ENCODE measurements at places on chromosomes 7 and 10.
A peak's percentile ranks its signal among the peaks of the same experiment; 100 is the strongest.

GRCh38 chr7:48111596-48111995 is 22.5 kb downstream of the UPP1 start:
- DNase-seq, result no peak

DNA sequence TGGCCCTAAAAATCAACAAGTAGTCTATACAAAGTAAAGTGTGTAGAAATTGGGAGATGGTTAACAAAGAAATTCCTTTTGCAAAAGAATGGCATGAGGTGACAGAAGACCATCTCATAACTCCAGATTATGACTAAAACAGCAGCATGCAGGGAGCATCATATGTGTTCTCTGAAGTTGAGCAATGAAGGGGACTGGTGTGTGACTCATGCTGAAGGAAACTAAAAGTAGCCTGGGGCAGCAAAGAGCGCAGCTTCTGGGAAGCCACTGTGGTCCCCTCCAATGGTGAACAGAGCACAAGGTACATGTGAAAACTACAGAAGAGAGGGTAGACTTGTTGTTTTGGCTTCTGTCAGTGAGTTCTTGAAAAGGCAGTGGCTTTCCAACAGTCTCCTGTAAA is 133.4 kb downstream of the MACC1 start:
- no peak for DNase-seq

GRCh38 chr7:124497176-124497575 is 268.4 kb downstream of the GPR37 start:
- DNase-seq, result no peak

DNA sequence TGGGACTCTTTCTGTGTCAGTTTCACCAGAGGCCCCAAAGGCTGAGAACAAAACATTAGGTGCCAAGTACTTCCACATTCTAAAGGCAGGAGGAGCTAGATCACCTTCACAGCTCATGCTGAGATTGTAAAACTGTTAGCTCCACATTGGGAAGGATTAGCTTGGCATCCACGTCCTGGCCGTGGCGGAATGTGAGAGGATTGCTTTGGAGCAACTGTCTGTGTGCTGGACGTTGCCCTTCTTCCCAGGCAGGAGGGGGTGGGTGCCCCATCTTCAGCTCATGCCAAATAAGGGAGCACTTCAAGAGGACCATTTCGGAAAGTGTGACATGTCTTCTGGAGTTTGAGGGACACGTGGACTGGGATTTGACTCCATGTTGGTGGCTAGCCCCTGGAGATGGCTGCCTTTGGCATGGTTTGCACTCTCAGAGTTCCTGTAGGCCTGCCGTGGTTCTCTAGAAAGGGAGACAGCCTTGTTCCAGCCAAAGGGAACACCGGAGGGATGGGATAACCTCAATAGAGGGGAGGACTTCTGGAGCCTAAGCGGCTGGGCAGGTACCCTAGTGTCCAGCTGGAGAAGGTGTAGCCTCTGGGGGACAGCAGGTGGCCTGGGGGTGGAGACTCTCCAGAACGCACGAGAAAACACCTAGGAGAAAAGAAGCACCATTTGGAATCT is 19.9 kb upstream of the FMC1 start:
- DNase-seq, result peak; percentile 13

GRCh38 chr10:17428351-17429097 is 25.9 kb downstream of the ST8SIA6 start:
- no peak for DNase-seq

DNA sequence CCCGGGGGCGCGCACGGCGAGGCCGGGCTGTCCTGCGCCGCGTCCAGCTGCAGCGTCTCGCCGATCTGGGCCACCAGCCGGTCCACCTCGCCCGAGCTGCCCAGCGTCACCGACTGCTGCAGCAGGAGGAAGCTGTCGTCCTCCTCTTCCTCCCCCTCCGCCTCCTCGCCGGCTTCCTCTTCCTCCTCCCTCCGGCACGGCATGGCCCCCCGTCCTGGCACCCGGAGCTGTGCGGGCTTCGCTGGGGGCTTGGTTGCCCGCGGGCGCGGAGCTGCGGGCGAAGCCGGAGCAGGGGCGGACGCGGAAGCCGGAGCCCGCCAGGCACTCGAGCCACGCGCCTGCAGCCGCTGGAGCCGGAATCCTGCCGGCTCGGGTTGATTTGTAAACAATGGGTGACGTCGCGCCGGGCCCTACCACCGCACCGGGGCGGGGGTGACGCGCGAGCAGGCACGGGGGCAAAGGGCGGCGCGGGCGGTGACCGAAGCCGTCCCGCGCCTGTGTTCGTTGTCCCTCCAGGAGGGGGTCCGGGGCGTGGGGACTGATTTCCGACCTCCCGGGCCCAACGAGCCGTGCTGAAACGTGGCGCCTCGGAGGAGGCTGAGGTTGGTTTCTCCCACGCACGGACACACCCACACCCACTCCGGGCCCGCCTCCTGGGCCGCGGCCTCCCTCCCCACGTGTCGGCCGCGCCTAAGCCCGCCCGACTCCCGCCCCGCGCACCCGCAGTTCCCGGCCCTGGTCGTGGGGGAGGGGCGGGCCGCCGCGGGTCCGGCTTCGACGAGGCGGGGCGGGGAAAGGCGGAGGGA is at the start of gene FRAT2:
Gene FRAT2 (minus strand): TSS at position 360 of the 806 bp plus-strand sequence. CDS start 157 bp downstream, at position 203.
- peak; percentile 92 for DNase-seq

Measured in GM06990 (cell line).